ENCODE measurements at places on chromosomes 5 and 9.

GRCh38 chr5:146475190-146475780, 28.2 kb downstream of the TCERG1 start:
- DNase-seq, result no peak

DNA sequence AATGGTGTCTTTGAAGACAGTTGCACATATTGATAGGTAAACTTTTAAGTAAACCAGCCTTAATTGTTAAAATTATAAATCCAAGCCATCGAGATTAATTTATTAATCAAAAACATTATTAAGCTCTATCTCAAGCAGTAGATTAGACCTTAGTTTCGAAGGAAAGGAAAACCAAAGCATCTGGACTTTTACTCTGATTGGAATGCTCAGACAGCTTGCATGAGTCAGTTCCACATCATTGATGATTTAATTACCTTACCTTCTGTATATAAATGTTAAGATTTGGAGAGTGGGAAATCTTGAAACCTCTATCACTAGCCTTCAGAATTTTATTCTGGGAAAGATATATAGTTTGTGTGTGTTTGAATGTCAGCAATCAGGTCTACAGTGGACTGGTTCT, 23.9 kb downstream of the DCP2 start:
- no peak for DNase-seq

DNA sequence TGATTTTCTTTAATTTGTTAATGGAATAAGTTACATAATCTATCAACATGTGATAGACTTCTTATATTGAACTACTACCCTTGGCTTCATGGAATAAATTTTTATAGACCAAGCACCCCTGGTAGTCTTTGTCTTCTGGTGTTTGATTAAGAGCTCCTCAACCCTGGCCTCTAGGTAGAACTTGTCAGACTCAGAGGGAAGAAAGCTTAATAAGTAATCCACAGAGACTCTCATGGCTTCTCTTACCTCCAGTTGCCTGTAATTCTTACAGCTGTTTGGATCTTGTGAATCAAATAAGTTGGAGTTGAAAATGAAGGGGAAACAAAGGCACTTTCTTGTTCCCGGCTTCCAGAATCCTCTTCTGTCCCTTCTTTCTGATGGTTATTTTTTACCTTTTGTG, 7.0 kb upstream of the GPR21 start:
- no peak for DNase-seq

DNA sequence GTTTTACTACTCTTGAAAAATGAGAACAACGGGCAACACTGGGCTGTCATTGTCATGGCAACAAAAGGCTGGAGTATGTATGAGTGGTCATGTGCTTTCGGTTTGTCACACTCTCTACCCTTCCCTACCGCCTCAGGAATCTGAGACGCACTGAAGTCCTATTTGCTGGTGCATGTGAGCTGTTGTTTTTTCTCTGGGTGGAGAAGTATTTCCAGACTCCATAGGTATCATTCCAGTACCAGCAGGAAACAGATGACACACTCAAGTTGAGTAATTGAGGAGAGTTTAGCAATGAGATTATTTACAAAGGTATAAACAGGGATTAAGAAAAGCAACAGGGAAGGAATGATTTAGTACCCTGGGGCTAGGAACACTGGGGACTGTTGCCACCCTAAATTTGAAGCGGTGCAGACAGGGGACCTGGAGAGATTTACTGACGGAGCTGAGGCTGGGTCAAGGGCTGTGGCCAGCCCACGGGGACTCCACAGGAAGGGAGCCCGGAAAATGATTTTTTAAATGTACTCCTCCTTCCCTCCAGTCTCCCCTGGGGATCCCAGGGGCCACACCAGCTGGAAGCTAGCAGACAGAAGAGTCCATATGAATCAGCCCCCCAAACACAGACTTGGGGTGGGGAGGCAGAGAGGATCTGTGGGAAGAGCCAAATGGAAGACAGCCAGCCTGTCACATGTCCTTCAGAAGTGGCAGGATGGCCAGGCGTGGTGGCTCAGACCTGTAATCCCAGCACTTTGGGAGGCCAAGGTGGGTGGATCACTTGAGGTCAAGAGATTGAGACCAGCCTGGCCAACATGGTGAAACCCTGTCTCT, 13.2 kb upstream of the ZBTB43 start:
- no peak for DNase-seq

DNA sequence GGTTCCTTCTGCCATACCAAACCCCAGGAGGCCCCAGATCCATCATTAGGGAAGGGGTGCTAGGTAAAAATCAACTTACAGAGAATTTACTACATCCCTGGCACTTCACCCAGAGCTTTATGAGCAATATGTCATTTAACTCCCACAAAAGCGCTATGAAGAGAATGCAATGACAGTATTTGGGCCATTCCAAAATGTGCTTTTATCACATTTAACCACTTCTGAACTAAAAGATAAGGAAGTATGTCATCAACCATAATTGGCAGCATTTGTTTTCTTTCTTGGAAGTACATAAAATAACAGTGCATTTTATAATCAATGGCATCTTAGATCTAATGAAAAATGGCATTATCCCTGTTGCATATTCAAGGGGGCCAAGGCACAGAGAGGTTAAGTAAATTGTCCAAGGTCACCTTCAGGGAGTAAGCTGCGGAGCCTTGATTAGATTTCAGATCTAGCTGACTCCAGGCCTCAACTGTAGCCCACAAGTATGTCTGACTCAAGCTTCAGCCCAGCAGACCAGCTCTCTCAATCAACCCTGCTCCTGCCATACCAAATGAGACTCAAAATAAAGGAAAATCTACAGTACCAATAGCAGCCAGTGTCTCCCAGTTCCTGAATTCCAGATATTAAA, 16.5 kb downstream of the SH3TC2 start:
- no peak for DNase-seq

DNA sequence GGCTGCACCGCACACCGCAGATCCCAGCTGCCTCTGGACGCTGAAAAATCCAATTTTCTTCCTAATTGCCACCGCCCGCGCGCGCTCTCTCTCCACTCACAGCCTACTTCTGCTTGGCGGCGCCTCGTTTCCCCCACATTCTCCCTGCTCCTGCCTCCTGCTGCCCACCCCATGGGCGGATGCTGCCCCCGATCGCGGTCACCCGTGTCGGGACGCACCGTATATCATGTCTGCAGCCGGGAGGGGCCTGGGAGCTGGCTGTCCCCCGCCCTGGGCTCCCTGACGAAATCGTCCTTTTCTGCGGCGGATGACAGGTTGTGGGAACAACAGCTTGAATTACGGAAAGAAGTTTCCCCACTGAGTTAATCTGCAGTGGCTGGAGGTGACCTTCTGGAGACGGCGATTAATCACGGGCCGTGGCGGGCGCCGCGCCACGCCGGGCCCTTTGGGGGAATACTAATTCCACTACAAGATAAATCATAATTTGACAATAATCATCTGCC, 36.3 kb upstream of the PSD2 start:
- DNase-seq, result no peak

DNA sequence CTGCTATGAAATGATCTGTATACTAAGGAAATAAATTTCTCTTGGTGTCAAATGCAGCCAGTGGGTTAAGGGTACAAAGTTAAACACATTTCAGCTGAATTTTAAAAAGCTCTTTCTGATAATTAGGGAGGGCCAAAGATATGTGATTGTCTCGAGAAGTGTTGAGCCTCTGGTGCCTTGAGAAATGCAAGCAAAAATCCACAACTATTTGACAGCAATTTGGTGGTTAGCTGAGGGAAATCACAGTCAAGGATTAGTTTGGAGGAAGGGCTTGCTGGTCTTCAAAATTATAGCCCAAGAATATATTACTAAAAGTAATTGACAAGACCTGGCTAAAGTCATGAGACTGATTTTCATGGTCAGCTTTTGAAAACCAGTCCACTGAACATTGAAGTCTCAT, 255.7 kb upstream of the PPP1R2B start:
- DNase-seq, result no peak

DNA sequence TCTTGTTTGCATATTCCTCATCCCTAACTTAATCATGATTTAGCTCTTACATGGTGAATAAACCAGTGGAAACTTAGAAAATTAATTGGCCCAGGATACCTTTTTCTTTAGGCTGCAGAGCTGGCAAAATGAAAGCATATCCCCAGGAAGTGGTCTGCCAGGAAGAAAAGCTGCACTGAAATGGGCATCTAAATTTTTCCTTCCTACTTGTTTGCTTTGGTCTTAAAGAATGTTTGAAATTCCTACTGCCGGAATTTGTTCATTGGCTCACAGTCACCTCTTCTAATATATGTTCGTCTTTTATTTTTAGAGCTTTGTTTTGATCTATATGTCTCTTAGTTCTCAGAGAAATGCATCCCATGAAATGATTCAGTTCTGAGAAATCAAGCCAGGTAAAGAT, 113.2 kb upstream of the ELL2 start:
- DNase-seq, result no peak

GRCh38 chr5:133758641-133759040, 146.3 kb upstream of the FSTL4 start:
- DNase-seq, result no peak

- DNase-seq, result no peak
Measured at GRCh38 chr5:75620184-75620959, 9.1 kb downstream of the ANKDD1B start.

DNA sequence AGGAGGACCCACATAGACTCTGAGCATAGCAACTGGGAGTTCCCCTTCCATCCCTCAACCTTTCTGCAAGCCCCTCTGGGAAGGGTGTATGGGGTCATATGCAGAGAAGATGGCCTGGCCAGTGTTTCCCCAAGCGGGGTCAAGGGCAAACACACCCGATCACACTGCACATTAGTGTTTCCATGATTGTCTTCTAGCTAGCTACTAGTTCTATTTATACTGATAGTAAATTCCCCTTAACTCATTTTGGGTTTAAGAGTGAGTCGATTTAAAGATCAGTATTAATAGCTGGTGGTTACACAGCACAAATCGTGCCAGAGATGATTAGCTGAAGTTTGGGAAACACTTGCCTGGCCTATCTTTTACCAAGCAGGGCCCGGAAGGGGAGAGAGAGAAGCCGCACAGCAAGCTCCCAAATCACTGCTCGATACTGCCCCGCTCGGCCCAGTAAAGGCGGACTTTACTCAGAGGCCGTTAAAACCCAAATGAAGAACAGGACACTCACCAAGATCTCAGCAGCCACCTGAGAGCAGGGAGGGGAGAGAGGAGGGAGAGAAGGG, 29.4 kb upstream of the TNIP1 start:
- DNase-seq, result no peak

DNA sequence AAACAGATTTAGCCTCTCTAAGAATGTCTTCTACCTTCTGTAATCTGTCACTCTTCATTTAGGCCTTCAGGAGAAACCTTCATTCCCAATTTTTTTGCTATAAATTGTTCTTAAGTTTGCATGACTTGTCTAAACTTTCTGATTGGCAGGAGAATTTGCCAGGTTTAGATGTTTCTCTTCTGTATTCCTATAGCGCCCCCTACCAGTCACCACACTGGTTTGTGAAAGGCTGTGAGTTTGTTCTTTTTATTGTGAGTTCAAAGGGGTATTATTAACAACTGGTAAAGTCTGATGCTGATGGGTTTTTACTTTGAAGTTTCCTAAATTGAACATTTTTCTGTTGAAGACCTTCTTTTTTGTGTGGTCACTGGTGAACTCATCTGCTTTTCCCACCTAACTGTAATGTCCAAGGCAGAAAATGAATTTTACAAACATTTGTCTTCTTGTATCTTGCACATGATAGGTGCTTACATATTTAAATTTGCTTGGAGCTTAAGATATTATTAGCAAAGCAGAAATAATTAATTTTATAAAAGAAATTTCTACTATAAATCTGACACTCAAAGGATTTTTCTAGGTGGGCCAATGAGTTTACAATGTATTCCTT, 18.4 kb upstream of the F2RL2 start:
- DNase-seq, result peak; percentile 45

DNA sequence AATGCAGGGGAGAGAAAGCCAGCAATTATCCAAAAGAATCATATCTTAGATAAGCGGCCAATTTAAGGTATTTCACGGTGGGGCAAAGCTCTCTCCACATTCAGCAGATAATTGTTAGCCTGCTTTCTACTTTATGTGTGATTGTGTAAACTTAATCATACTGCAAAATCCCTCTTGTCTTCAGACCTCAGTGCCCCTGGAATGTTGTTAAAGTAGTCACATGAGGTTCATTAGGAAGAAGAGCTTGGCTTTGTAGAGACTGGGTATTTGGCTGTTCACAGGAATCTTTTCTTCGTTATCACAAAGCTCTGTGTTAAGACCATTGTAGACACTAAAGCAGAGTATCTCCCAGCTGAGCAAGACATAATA, 127.0 kb downstream of the RFK start:
- DNase-seq, result no peak

- no peak for DNase-seq
Measured at GRCh38 chr5:113090336-113091106, 113.9 kb downstream of the DCP2 start.

GRCh38 chr5:124572971-124573370, 173.5 kb downstream of the ZNF608 start:
- no peak for DNase-seq

- no peak for DNase-seq
Measured at GRCh38 chr5:77396017-77396416, 96.1 kb downstream of the WDR41 start.

GRCh38 chr5:107812570-107813141, 141.9 kb upstream of the EFNA5 start:
- DNase-seq, result no peak

DNA sequence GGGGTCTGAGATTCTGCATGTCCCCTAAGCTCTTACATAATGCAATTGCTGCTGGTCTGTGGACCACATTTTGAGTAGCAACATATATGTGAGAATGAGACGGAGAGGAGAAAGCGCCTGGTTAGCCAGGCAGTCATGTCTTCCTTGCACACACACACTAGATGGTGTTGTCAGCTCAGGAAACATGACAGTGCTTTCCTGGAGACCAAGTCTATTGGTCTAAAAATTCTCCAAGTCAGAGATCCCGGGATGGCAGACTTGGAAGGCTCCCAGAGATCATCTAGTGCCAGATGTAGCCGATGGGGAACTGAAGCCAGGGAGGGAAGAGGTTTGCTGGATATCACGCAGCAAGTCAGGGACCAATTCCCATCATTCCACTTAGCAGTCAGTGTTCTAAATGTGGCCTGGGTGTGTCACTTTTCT, 53.4 kb downstream of the GALNT12 start:
- DNase-seq, result no peak
